ENCODE measurements at places on chromosomes 4 and X.

GRCh38 chrX:107825698-107826237, at the start of gene MID2:
TSS of gene MID2 (plus strand) at chrX:107825866. CDS start at chrX:107826427, 561 bp downstream.
- DNase-seq = peak; percentile 55

DNA sequence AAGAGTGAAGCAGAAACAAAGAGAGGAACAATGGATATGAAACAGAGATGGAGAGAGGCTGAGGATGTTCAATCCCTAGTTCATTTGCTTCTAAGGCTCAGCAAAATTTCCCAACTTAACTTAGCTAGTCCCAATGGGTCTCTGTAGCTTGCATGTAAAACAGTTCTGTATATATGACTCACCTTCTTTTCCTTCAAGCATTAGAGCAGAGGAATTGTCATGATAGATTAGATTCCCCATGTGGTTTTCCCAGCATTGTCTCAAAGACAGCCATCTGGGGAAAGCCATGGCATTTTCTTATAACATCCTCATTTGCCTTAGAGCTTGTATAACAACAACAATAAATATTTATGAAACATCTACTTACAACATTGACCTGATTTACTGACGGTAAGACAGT, 93.9 kb upstream of the GATB start:
- no peak for DNase-seq

GRCh38 chrX:10797466-10797865, 177.1 kb upstream of the MID1 start:
- DNase-seq = no peak

DNA sequence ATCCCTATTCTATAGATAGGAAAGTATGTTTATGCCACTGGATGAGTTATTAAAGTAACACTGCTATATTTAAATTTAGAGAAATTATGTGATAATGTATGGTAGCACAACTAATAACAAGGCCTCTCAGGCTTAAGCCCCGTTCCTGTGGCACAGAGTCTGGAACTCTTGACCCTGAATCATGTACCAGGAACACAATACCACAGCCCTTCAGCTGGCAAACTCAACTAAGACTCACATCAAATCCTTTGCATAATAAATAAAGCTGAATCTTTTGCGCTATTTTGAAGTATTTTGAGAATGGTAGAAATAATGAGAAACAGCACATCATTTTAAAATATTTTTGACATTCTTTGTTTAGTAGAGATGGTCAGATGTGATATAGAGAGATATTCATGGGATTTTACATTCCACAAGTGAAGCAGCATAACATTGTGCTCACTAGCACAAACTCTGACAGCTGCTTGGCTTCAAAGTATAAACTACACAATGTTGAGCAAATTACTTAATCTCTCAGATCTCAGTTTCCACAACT, 478.4 kb upstream of the FAM241A start:
- no peak for DNase-seq

DNA sequence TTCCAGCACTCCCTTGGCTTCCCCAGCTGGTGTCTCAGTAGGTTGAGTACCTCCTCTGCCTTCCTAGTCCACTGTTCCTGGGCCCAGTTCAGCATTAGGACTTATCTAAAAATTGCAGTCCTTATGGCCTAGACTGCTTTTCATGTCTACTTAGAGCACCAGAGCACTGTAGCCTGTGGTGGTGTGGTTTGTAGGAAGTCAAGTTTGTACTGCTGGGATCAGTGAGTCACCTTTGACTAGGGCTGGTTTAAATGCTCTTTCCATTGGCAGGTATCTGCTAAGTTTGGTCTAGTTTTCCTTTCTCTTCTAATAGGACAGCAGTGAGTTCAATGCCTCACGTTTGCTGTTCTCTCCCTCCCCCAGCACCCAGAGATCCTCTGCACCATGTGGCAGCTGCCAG, 233.6 kb upstream of the WDFY3 start:
- no peak for DNase-seq

DNA sequence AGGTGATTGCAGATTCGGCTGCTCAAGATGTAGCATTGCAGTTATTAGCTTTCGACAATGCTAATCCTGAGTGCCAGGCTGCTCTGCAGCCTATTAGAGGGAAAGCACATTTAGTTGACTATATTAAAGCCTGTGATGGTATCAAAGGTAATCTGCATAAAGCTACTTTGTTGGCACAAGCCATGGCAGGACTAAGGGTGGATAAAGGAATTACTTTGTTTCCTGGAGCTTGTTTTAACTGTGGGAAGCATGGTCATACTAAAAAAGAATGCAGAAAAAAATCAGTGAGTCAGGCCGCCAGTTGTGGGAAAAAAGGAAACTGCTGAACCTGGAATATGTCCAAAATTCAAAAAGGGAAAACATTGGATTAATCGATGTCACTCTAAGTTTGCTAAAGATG, 154.9 kb upstream of the TECRL start:
- no peak for DNase-seq

DNA sequence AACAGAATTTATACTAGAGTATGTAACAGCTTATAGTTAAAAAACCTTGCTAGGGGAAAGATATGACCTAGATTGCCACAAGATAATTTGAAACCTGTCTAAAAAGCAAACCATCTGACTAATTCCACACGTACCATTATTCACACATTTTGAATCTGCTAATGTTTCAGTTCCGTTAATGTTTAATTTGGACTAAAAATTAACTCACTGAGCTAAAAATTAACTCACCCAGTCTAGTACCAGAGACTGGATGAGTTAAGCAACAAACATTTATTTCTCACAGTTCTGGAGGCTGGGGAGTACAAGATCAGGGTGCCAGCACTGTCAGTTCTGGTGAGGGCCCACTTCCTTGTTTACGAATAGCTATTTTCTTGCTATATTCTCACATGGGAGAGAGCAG, 231.5 kb upstream of the DIAPH2 start:
- no peak for DNase-seq
